ENCODE measurements at places on chromosomes 6 and 20.
A peak's percentile ranks its signal among the peaks of the same experiment; 100 is the strongest.

GRCh38 chr20:50038169-50038568, 55.4 kb downstream of the SNAI1 start:
- DNase-seq = no peak

DNA sequence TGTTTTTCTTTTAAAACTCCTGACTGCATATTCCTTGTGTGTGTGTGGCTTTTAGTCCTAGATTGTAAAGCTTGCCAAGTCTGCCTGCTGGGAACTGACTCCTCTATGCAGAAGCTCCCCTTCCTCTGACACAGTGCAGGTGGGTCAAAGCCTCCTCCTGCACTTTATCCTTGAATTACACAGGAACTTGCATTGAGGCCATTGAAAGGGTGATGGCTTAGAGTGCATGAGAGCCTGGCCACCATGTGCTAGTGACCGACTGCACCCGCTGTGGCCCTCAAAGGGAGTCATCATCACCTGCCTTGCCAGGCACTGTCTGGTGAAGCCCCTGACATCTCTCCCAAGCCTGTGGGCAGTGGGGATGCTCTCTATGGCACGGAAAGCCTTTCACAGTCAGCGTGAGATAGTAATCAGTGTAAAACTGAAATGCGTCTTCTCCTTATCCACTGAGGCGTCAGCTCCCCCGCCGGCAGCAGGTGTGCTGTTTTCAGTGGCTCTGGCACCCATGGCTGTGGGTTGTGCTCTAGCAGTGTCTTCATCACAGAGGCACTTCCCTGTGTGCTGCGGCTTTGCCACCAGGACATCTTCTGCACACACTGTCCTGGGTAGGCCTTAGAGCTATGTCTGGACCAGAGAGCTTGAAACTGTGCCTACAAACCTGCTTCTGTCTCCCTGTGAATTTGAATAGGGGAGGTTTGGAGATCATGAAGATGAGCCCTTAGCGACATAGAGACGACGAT, 87.9 kb downstream of the THBS2 start:
- no peak for DNase-seq

DNA sequence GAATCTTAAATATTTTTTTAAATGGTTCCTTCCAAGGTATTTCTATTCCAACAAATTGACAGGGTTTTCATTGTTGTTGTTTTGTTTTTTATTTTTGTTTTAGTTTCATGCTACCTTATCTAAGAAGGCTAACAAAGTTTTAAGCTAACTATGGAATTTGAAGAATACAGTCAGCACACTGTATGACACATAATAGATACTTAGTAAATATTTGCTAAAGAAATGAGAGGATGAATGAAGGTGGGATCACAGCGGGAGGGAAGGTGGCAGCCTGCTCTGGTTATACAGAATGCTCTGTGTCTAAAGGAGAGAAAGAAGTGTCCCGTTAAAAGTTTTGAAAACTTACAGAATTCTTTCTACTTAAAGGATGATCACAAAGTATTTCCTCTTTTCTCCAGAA, 43.7 kb upstream of the DST start:
- no peak for DNase-seq

- DNase-seq = no peak
These were observed 15.5 kb downstream of the ZNF831 start for GRCh38 chr20:59178983-59179595.

DNA sequence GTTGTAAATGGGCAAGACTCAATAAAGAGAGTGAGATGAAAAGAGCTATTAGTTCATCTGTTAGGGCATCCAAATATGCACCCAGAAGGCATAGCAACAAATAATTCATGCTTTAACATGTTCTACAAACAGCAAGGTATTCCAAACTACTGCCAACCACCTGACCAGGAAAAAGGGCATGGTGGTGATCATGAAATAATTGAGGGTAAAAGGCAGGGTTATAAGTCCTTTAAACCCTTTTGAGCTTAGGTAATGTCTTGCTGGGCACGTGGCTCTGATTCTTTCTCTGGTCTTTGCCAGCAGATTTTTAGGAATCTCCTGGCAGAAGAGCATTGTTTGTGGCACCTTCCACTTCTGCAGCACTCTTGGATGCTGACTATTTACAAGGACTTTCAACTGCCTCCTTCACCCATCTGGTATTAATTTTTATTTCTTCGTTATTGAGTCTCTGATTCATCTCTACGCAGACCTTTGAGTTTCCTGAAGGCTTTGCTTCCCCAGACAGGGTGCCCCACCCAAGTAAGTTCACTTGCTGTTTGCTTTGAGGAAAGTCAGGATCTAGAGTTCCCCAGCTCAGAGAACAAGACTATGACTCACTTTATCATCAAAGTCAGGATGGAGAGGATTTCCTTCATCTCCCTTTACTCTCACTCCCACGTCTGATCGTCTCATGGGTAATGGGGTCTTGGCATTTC, 83.4 kb upstream of the NEDD9 start:
- no peak for DNase-seq

DNA sequence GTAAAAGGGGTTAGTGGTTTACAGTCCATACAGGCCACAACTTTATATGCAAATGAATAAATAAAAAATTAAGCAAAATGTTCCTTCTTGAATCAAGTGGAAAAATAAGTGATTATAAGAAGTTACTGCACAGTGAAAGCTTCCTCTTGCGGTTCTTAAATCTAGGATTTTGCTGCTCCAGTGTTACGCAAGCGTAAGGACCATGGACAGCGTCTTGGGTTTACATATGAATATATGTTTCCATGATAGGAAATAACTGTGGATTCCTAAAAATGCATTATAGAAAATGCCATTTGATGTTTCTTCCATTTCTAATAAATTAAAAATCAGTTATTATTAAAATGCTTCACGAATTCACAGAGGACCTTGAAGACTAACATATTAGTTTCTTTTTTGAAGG, 176.6 kb upstream of the POU3F2 start:
- DNase-seq = peak; percentile 37
